Chondrocyte (in vitro differentiated cells): ENCODE measurements at places on chromosomes 16 and 17. TPM values are rescaled to one million over a fixed set of nuclear protein-coding genes. Genes with fewer than 3 reads are reported as not detected.

NLRC3 gene
- total RNA-seq: 0.05 to 0.24 TPM (median 0.12 TPM) in 3 replicates

ZP2 gene
- total RNA-seq: not detected in 3 replicates

RAB11FIP4 gene
- total RNA-seq: 0.30 to 0.94 TPM (median 0.59 TPM) in 3 replicates

CES5A gene
- not detected in 3 replicates for total RNA-seq

PRKCB gene
- total RNA-seq: not detected in 3 replicates

DNA sequence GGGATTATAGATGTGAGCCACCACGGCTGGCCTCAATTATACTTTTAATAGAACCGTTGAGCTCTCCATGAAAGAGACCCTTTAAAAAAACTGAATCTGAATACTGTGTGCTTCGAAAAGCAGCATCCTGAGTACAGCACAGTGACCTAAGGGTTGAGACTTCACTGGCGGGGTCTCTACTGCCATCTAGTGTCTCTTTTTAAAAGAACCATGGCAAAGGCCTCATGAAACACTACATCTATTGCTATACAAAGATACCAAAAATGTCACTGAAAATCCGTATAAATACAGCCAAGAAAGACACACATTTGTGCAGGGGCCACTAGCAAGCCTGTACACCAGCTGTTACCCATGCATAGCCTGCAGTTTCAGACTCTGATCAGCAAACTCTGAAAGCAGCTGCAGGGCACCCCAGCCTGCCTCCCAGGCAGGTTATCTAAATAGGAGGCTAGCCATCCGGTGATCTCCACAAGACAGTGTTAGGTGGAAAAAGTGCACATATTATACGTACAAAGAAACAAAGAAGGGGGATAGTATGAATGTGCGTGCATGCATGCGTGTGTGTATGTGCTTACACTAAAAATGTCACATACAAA, 35.3 kb downstream of the NPLOC4 start:
- no peak for DNase-seq
- H3K4me3 ChIP-seq: no peak overlapping the region
- peaks cover 33% of the 10 kb centered on the region for H3K4me1 ChIP-seq
- H3K27me3 ChIP-seq: no peaks in the 10 kb centered on the region

GRCh38 chr16:83004868-83005652, 378.3 kb downstream of the CDH13 start:
- DNase-seq: no peak
- H3K4me3 ChIP-seq: no peak overlapping the region
- H3K36me3 ChIP-seq: no peaks in the 10 kb centered on the region
- no peaks in the 10 kb centered on the region for H3K27me3 ChIP-seq

GRCh38 chr17:79444198-79444597, 166.7 kb downstream of the RBFOX3 start:
- H3K4me1 ChIP-seq: no peaks in the 10 kb centered on the region
- H3K27ac ChIP-seq: no peak overlapping the region
- H3K36me3 ChIP-seq: no peaks in the 10 kb centered on the region
- peaks cover 19% of the 10 kb centered on the region for H3K27me3 ChIP-seq

GRCh38 chr17:2337544-2338314, 428 bp downstream of the SGSM2 start:
- peaks cover 27% of the 10 kb centered on the region for H3K4me1 ChIP-seq
- peak overlapping the region; percentile 75 for H3K4me3 ChIP-seq
- H3K27ac ChIP-seq: peak overlapping the region; percentile 57
- DNase-seq: no peak
- H3K27me3 ChIP-seq: no peaks in the 10 kb centered on the region
- peaks cover 10% of the 10 kb centered on the region for H3K36me3 ChIP-seq

DNA sequence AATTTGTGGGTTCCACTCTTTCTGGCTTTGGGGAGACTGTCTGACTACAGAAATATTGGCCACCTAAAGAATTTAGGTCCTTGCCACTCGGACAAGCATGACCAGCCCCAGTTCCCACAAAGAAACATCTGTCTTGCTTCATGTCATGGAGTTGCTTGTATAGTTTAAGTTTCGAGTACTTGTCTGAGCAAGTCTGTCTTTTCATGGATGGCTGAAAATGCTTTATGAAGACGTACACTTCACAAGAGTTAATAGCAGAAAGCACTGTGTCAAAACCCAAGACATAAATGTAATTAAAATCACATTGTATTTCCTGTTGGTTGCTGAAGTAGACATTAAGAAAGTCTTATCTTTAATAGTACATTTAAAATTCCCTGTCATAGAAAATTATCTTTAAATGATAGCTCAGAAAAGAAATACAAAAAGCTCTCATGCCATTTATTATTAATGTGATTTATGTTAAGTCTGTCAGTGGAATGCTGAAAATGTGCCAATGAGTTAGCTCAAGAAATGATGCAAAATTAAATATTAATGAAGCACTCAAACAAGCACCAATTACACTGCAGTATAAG, 29.8 kb upstream of the XYLT2 start:
- H3K4me1 ChIP-seq: peaks cover 6% of the 10 kb centered on the region
- no peak for DNase-seq
- no peak overlapping the region for H3K4me3 ChIP-seq
- H3K27me3 ChIP-seq: peaks cover 11% of the 10 kb centered on the region
- no peaks in the 10 kb centered on the region for H3K36me3 ChIP-seq

DNA sequence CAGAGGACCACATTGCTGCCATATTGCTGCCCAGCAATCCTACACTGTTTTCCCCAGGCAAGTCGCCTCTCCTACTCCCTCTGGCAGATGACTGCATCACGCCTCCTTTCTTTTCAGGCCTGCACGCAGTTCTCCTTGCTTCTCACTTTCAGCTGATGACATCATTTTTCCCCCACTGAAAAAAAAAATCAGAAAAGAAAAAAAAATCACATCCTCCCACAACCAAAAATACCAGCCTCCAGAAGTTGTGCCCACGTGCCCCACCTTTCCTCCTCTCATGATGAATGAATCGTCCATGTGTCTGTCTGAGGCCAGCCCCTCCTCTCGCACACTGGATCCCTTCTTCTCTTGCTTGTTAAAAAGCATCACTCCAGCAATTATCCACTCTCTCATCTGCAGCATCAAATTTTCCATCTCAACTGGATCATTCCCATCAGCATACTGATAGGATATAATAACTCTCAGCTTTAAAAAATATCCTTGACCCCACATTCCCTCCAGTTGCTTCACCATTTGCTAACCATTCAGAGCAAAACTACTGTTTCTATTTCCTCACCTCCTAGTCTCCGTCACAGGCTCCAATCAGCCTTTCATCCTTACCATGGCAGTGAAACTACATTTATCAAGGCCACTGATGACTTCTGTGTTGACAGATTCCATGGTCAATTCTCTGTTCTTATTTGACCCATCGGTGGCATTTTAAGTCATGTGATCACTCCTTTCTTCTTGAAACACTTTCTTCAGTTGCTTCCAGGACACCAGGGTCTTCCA, 30.1 kb upstream of the DYNLL2 start:
- peaks cover 26% of the 10 kb centered on the region for H3K27me3 ChIP-seq
- no peak overlapping the region for H3K27ac ChIP-seq
- H3K4me3 ChIP-seq: no peak overlapping the region
- no peak for DNase-seq
- H3K4me1 ChIP-seq: no peaks in the 10 kb centered on the region

DNA sequence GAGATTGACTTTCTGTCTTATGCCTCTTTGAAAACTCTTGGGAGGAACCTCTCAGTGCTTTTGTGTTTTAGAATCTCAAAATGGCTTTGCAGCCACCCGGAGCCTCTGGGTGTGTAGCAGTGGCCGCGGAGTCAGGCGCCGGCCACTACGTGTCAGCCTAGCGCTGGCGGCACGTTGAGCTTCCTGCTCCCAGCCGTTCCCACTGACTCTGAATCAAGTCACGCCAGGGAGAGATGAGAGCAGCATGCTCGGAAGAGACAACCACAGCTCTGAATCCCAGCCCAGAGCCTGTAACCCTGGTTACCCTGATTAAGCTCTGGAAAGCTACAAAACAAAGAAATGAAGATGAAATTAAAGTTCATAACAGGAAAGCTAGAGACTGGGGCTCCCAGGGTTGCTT, 97.4 kb upstream of the CACNG5 start:
- peaks cover 17% of the 10 kb centered on the region for H3K36me3 ChIP-seq
- no peak overlapping the region for H3K4me3 ChIP-seq
- DNase-seq: no peak
- no peaks in the 10 kb centered on the region for H3K27me3 ChIP-seq

DNA sequence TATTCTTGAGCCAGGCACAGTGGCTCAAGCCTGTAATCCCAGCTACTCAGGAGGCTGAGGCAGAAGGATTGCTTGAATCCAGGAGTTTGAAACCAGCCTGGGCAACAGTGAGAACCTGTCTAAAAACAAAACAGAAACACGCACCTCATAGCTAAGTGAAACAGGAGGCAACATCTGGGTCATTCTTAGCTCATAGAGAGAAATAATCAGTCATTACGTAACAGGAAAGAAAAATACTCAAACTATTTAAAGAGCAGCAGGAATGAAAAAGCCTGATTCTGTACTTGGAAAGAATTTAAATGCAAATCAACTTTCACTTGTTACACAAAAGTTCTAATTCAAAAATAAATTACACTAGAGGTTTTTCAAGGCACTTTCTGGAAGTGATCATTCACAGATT, 17.2 kb downstream of the CHCT1 start:
- H3K36me3 ChIP-seq: no peaks in the 10 kb centered on the region
- H3K27me3 ChIP-seq: no peaks in the 10 kb centered on the region

DNA sequence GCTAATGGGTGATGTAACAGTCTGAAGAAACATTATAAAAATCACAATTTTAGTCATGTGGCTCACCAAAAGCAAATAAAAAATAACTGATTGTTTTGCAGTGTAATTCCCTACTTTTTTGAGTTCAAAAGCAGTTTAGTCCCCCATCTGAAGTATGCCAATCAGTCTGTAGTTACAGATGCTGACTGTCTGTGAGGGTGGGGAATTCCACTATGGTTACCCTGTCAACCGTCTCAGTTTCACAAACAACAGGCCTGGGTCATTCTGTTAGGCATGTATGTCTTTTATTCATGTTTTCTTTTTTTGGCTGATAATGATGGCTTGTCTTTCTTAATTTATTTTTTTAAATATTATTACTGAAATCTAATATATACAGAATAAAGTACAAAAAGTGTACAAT, 69.3 kb downstream of the STXBP4 start:
- no peaks in the 10 kb centered on the region for H3K4me1 ChIP-seq
- no peak overlapping the region for H3K27ac ChIP-seq

GRCh38 chr17:36198831-36199465, 2.4 kb upstream of the CCL3L1 start:
- no peaks in the 10 kb centered on the region for H3K36me3 ChIP-seq
- DNase-seq: no peak
- no peak overlapping the region for H3K4me3 ChIP-seq
- peaks cover 3% of the 10 kb centered on the region for H3K4me1 ChIP-seq
- H3K27me3 ChIP-seq: peaks cover 34% of the 10 kb centered on the region

GRCh38 chr16:12965274-12965804, 63.9 kb downstream of the SHISA9 start:
- H3K4me3 ChIP-seq: no peak overlapping the region
- no peaks in the 10 kb centered on the region for H3K4me1 ChIP-seq
- no peaks in the 10 kb centered on the region for H3K36me3 ChIP-seq

- H3K36me3 ChIP-seq: peaks cover 17% of the 10 kb centered on the region
- no peaks in the 10 kb centered on the region for H3K27me3 ChIP-seq
- peak overlapping the region; percentile 88 for H3K27ac ChIP-seq
- DNase-seq: no peak
Measured at GRCh38 chr17:45115871-45116270, 16.4 kb downstream of the PLCD3 start.

- H3K4me3 ChIP-seq: no peak overlapping the region
- H3K4me1 ChIP-seq: peaks cover 13% of the 10 kb centered on the region
- no peaks in the 10 kb centered on the region for H3K36me3 ChIP-seq
Measured at GRCh38 chr17:13957636-13958035, 111.7 kb upstream of the COX10 start.

DNA sequence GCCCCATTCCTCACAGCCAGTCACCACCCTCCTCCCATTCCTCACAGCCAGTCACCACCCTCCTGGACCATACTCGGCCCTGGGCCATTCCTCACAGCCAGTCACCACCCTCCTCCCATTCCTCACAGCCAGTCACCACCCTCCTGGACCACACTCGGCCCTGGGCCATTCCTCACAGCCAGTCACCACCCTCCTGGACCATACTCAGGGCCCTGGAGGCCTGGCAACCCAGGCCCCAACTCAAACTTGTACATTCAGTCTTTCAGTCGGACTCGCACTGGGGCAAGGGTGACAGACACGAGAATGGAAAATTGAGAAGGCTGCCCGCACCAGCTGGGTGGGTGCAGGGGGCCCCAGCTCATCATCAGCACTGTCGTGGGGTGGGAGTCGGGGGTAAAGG, 30.4 kb upstream of the FOXK2 start:
- DNase-seq: no peak
- no peaks in the 10 kb centered on the region for H3K27me3 ChIP-seq
- no peak overlapping the region for H3K4me3 ChIP-seq
- H3K36me3 ChIP-seq: peaks cover 26% of the 10 kb centered on the region
- H3K27ac ChIP-seq: peak overlapping the region; percentile 12

DNA sequence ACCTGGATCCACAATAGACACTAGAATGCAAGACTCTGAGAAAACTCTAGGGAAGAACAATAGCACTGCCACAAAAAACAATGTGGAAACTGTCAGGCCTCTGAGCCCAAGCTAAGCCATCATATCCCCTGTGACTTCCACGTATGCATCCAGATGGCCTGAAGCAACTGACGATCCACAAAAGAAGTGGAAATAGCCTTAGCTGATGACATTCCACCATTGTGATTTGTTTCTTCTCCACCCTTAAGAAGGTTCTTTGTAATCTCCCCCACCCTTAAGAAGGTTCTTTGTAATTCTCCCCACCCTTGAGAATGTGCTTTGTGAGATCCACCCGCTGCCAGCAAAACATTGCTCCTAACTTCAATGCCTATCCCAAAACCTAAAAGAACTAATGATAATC, 39.2 kb upstream of the TNRC6C start:
- H3K4me1 ChIP-seq: peaks cover 7% of the 10 kb centered on the region
- no peak overlapping the region for H3K27ac ChIP-seq
- no peak overlapping the region for H3K4me3 ChIP-seq
- H3K36me3 ChIP-seq: peaks cover 1% of the 10 kb centered on the region

DNA sequence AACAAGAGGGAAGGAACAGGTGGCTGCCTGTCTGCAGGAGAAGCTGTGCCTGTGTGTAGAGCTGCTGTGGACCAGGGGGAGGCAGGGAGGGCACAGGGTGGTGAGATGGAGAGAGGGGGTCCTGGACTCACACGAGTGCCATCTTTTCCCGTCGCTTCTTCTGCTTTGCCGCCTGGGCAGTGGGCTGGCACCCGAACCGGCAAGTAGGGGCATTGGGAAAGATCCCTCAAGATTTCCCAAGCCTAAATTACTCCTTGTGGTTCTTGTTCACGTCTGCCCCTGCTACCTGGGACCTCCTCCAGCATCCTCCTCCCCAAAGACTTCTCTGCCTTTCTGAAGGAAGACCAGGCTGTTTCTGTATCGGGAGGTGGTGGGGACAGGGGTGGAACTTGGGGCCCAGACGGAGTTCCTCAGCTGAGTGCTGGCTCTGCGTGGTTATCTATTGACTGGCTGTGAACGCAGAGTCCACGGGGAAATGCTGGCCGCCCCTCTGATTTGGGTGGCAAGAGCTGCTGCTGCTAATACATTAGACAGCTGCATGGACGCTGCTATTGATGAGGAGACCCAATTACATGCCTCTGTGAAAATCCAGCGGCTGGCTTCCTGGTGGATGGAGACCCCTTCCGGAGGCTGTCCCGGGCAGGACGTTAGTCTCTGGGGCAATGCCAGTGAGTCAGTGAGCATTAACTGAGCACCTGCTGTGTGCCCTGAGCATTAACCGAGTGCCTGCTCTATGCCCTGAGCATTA, 114.5 kb downstream of the OR1D5 start:
- H3K4me3 ChIP-seq: no peak overlapping the region
- H3K27ac ChIP-seq: no peak overlapping the region
- H3K4me1 ChIP-seq: peaks cover 4% of the 10 kb centered on the region
- H3K27me3 ChIP-seq: no peaks in the 10 kb centered on the region
